ELR (cell line): ENCODE measurements at places on chromosomes 12 and 14.

DNA sequence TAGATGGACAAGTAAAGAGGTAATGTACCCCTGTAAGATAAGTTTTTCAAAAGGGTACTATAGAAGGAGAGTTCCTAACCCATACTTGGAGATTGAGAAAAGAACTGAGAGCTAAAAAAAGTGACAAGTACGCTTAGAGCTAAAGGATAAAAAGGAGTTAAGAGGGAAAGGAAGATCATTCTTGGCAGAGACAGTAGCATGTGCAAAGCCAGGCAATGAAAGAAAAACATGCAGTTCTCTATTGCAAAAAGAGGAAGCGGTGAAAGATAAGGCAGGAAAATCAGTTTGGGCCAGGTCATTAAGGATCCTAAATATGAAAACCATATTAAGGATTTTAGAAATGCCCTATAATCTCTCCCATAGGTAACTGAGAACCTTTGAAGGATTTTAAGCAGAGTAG lies 500.4 kb upstream of the GARIN6 start:
- no peak for DNase-seq

DNA sequence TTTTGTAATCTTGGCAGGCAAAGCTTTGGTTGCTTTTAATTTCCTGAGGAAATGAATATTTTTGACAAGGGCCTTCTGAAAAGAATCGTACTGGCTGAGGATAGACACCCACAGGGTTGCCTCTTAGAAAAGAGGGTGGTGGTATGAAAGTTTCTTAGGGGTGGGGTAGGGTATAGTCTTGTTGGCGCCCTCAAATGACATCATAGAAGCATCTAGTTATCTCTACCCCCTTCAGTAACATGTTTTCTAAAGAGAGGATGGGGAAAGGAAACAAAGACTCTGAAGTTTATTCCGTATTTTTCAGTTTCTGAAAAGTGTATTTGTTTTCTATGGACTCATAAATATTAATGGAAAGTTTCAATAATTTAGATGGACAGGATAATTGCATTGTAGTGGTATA lies 13.7 kb downstream of the PRKCH start:
- DNase-seq = no peak

DNA sequence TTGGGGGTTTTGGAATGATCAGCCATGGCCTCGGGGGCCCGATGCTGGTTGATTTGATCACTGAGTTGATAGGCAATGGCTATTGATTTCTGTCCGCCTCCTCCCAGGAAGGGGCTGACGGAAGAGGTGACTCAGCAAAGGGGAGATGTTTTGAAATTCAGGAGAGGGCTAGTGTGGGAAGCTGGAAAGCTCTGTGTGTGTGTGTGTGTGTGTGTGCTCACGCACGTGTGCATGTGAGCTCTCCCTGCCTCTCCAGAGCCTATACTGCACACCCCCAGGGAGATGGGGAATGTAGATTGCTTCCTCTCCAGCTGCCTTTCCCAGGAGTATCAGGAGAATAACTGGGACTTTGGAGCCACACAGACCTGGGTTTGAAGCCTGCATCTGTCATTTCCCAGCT lies 184.9 kb upstream of the MYL2 start:
- DNase-seq = no peak

DNA sequence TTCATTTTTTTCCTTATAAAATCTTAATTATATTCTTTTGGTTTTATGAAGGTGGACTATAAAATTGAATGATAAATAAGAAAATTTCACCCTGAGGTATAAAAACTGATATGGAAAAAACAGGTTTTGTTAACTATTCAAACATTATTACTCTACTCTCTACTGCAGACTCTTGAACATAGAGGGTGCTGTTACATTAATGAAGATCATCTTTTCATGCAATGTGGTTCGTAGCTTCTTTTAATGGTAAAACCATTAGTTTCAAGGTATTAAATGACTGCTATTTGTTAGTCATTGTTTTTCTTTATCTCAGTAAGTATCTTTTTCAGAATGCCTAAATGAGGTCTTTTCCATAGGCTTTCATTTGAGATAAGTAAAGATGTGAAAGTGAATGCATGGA lies 510.4 kb downstream of the SLC16A7 start:
- DNase-seq = peak; percentile 49
